ENCODE measurements at places on chromosomes 1 and 21. TPM values are rescaled to one million over a fixed set of nuclear protein-coding genes. Genes with fewer than 3 reads are reported as not detected.

DNA sequence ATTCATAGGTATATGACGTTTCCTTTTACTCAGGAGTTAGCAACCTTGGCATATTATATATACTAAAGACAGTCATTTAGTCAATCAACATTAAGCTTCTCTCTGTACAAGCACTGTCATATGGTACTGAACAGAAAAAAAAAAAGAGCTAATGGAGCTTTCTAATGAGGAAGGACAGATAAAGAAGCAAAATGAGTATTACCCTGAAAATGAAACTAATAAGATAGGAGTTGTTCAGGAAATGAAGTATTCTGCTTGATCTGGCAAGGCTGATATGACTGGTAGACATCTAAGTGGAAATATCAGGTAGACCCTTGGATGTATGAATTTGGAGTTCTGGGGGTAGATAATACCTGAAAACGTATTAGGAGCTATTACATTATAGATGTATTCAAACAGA is 4.3 kb upstream of the IKBKE start:
- no peaks in the 10 kb centered on the region for H3K27me3 ChIP-seq
- no peak overlapping the region for H3K27ac ChIP-seq
- no peak overlapping the region for H3K4me3 ChIP-seq

DNA sequence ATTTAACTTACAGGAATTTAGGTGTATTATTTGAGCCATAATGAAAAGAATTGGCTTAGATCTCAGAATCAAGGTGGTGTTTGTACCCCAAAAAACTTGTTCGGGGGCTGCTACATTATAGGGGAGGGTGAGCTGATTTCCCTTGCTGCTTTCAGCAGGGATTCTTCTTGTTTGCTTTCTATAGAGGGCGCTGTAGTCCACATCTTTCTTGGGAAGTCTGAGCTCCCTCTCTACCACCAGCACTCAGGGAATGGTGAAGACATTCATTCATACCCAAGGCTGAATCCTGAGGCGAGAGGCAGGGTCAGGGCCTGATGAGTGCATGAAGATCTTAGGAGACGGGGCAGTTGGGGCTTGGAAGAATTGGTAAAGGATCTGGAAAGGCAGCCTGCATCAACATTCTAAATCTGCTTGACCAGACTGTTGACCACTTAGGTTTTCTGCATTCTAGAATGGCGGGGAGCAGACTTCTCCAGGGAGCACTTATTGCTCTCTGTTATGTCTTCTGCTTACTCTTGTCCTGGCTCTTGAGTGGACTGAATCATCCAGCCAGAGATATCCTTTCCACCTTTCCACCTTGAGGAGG is 18.9 kb downstream of the SPATA46 start:
- H3K27me3 ChIP-seq, result peaks cover 5% of the 10 kb centered on the region
- no peaks in the 10 kb centered on the region for H3K4me1 ChIP-seq
- no peak overlapping the region for H3K4me3 ChIP-seq

GRCh38 chr1:93081716-93082115 is 2.6 kb downstream of the MTF2 start:
- H3K4me3 ChIP-seq, result peak overlapping the region; percentile 9
- no peaks in the 10 kb centered on the region for H3K27me3 ChIP-seq
- H3K27ac ChIP-seq, result no peak overlapping the region
- H3K4me1 ChIP-seq, result no peaks in the 10 kb centered on the region
- peaks cover 3% of the 10 kb centered on the region for H3K36me3 ChIP-seq

Gene NBPF4
- polyA plus RNA-seq, result not detected

GRCh38 chr1:36440646-36441045 is 9.6 kb downstream of the OSCP1 start:
- H3K27ac ChIP-seq, result no peak overlapping the region
- no peak overlapping the region for H3K4me3 ChIP-seq
- peaks cover 3% of the 10 kb centered on the region for H3K4me1 ChIP-seq
- H3K36me3 ChIP-seq, result 0 out of 2 replicates have a peak, but pooled peaks cover 2% of the 10 kb centered on the region

DNA sequence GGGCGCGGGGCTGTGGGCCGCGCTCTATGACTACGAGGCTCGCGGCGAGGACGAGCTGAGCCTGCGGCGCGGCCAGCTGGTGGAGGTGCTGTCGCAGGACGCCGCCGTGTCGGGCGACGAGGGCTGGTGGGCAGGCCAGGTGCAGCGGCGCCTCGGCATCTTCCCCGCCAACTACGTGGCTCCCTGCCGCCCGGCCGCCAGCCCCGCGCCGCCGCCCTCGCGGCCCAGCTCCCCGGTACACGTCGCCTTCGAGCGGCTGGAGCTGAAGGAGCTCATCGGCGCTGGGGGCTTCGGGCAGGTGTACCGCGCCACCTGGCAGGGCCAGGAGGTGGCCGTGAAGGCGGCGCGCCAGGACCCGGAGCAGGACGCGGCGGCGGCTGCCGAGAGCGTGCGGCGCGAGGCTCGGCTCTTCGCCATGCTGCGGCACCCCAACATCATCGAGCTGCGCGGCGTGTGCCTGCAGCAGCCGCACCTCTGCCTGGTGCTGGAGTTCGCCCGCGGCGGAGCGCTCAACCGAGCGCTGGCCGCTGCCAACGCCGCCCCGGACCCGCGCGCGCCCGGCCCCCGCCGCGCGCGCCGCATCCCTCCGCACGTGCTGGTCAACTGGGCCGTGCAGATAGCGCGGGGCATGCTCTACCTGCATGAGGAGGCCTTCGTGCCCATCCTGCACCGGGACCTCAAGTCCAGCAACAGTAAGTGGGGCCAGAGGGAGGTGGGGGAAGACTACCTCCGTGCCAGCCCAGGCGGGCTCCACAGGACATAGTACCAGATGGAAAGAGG is 808 bp downstream of the MAP3K21 start:
- H3K27ac ChIP-seq, result no peak overlapping the region
- H3K27me3 ChIP-seq, result peaks cover 10% of the 10 kb centered on the region
- no peaks in the 10 kb centered on the region for H3K36me3 ChIP-seq
- peaks cover 3% of the 10 kb centered on the region for H3K4me1 ChIP-seq
- DNase-seq, result no peak

DNA sequence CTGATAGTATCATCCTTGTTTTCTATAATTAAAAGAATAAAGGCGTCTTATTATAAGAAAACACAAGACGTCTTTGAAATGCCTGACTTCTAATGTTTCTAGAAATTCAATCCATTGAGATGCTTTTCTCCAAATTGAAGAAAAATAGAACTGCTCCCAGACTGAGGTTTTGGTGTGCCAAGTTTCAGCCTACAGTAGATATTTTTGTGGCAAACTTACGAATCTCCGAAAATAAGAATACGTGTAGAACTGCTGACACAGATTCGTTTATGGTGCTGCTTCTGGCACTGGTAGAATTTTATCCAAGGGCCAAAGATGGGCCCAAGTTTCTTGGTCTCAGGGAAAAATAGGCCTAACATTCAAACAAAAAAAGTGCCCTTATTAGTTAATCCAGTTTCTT is 554.5 kb upstream of the NR5A2 start:
- H3K27ac ChIP-seq, result no peak overlapping the region
- H3K4me1 ChIP-seq, result no peaks in the 10 kb centered on the region

Gene TPTE
- polyA plus RNA-seq, result not detected

Gene DHX9
- 119 TPM for polyA plus RNA-seq

GRCh38 chr1:80678438-80678837 is 1122.3 kb upstream of the ADGRL2 start:
- no peaks in the 10 kb centered on the region for H3K4me1 ChIP-seq
- H3K27me3 ChIP-seq, result no peaks in the 10 kb centered on the region
- no peak for DNase-seq
- no peak overlapping the region for H3K4me3 ChIP-seq
- H3K27ac ChIP-seq, result no peak overlapping the region
- no peaks in the 10 kb centered on the region for H3K36me3 ChIP-seq

GRCh38 chr1:219265026-219265515 is 91.4 kb downstream of the LYPLAL1 start:
- DNase-seq, result no peak
- no peak overlapping the region for H3K27ac ChIP-seq
- no peaks in the 10 kb centered on the region for H3K27me3 ChIP-seq
- H3K4me3 ChIP-seq, result no peak overlapping the region
- no peaks in the 10 kb centered on the region for H3K4me1 ChIP-seq

- H3K4me3 ChIP-seq, result no peak overlapping the region
- peaks cover 22% of the 10 kb centered on the region for H3K36me3 ChIP-seq
- H3K27ac ChIP-seq, result no peak overlapping the region
- H3K27me3 ChIP-seq, result no peaks in the 10 kb centered on the region
These were observed 20.0 kb downstream of the GLRX2 start for GRCh38 chr1:193085263-193085662.

Gene DENND4B
- polyA plus RNA-seq, result 33.3 TPM

Gene TOMM20
- 70.5 TPM for polyA plus RNA-seq

- no peak overlapping the region for H3K4me3 ChIP-seq
- H3K4me1 ChIP-seq, result no peaks in the 10 kb centered on the region
- no peaks in the 10 kb centered on the region for H3K36me3 ChIP-seq
- H3K27me3 ChIP-seq, result peaks cover 1% of the 10 kb centered on the region
- DNase-seq, result no peak
These were observed 292.1 kb downstream of the TM2D1 start for GRCh38 chr1:61432616-61433388.

GRCh38 chr1:111833334-111833733 is 77.6 kb downstream of the DDX20 start:
- no peaks in the 10 kb centered on the region for H3K36me3 ChIP-seq
- no peaks in the 10 kb centered on the region for H3K27me3 ChIP-seq
- H3K27ac ChIP-seq, result no peak overlapping the region

- H3K36me3 ChIP-seq, result no peaks in the 10 kb centered on the region
- no peak overlapping the region for H3K27ac ChIP-seq
- no peaks in the 10 kb centered on the region for H3K4me1 ChIP-seq
- peak; percentile 74 for DNase-seq
- no peaks in the 10 kb centered on the region for H3K27me3 ChIP-seq
These were observed 98.6 kb upstream of the KRTAP19-8 start for GRCh38 chr21:31136891-31137290.

- H3K36me3 ChIP-seq, result no peaks in the 10 kb centered on the region
- H3K27me3 ChIP-seq, result peaks cover 29% of the 10 kb centered on the region
- no peaks in the 10 kb centered on the region for H3K4me1 ChIP-seq
- no peak overlapping the region for H3K27ac ChIP-seq
- no peak overlapping the region for H3K4me3 ChIP-seq
These were observed 17.2 kb downstream of the DRAXIN start for GRCh38 chr1:11708554-11709350.

DNA sequence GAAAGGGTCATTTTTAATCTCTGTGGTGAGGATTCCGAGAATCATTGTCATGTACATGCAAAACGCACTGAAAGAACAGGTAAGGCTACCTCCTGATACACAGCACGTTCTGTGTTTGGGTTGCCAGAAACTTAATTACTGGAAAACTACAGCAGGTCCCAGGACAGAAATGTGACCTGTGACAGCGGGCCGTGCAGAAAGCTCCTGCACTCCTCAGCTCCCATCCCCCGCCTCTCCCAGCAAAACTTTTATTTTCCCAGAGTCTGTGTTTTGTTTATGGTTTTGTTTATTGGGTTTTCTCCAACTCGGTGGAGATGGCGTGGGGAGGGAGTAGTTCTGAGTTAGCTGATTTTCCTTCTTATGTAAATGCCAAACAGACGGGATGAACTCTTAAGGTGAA is 44.7 kb downstream of the SLC44A3 start:
- peak; percentile 39 for DNase-seq
- no peaks in the 10 kb centered on the region for H3K36me3 ChIP-seq
- no peaks in the 10 kb centered on the region for H3K27me3 ChIP-seq
- H3K27ac ChIP-seq, result peak overlapping the region; percentile 59
- H3K4me1 ChIP-seq, result peaks cover 32% of the 10 kb centered on the region

Gene ANKRD34A
- 1.9 TPM for polyA plus RNA-seq

Gene CCDC181
- 0.07 TPM for polyA plus RNA-seq

Data from IMR-90 (cell line).